Thoracic aorta (tissue), 2 donors: ENCODE measurements at places on chromosomes 6 and 20. TPM values are rescaled to one million over a fixed set of nuclear protein-coding genes. Genes with fewer than 3 reads are reported as not detected.

DNA sequence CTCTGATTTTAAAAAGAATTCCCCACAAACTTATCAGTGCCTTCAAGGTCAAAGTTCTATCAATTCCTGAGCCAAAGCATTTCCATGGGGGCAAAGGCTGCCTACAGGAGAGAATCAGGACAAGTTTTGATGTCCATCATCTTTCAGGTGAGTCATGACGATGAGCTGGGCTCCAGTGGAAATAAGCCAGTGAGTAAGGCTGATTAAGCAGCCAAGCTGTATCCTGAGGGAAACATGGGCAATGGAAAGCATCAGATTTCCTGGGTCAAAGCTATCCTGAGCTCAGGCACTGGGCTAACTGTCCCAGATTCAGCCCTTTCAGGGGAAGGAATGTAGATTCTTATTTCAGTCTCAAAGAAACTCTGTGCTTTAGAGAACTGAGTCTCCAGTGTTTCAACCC, 377.4 kb downstream of the CD109 start:
- no peak for DNase-seq

GRCh38 chr6:131740161-131740560, 29.3 kb upstream of the CTAGE9 start:
- DNase-seq = no peak

DNA sequence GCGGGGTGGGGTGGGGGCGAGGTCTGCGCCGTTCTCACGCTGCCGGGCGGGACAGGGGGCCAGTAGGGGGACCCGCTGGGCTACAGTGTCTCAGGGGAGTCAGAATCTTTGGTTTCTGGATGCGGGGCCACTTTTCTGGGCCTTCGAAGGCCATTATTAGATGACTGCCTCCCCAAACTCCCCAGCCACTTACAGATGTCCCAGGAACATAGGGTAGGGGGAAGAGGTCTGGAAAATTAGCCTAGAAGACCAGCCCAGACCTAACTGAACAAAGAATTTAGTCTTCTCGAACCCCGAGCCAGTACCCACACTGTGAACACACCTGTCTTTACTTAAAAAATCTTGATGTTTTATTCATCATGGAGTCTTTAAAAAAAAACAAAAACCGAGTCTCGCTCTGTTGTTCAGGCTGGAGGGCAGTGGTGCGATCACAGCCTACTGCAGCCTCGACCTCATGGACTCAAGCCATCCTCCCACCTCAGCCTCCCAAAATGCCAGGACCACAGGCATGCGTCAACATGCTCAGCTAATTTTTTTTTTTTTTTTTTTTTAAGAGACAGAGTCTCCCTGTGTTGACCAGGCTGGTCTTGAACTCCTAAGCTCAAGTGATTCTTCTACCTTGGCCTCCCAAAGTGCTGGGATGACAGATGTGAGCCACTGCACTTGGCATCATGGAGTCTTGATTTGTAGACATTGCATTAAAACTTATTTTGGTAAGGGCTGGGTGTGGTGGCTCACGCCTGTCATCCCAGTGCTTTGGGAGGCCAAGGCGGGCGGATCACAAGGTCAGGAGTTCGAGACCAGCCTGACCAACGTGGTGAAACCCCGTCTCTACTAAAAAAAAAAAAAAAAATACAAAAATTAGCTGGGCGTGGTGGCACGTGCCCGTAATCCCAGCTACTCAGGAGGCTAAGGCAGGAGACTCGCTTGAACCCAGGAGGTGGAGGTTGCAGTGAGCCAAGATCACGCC, 3.3 kb upstream of the SLC29A1 start:
- DNase-seq = no peak

DNA sequence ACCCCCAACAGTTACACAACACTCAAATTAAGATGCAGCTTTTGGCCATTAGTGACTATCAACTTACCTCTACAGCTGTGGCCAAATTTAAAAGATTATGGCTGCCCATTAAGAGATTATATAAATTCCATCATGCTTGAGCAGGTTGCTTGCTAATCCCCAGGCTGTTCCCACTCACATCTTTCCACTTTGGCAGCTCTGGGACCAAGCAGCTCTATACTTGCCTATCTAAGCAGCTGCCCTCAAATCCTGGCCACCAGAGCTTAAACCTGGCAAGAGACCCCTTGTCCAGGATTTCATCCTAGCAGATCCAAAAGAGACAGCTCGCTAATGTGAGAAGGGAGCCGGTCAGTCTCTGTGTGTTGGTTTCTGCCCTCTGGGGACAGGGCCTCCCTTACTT, 127.9 kb downstream of the SLC23A2 start:
- no peak for DNase-seq

- no peak for DNase-seq
Measured at GRCh38 chr6:163195721-163196691, 218.5 kb upstream of the QKI start.

GRCh38 chr6:29696147-29697125, 15.5 kb upstream of the ZFP57 start:
- DNase-seq = no peak

GRCh38 chr6:3370361-3371221, 86.3 kb downstream of the SLC22A23 start:
- no peak for DNase-seq

DNA sequence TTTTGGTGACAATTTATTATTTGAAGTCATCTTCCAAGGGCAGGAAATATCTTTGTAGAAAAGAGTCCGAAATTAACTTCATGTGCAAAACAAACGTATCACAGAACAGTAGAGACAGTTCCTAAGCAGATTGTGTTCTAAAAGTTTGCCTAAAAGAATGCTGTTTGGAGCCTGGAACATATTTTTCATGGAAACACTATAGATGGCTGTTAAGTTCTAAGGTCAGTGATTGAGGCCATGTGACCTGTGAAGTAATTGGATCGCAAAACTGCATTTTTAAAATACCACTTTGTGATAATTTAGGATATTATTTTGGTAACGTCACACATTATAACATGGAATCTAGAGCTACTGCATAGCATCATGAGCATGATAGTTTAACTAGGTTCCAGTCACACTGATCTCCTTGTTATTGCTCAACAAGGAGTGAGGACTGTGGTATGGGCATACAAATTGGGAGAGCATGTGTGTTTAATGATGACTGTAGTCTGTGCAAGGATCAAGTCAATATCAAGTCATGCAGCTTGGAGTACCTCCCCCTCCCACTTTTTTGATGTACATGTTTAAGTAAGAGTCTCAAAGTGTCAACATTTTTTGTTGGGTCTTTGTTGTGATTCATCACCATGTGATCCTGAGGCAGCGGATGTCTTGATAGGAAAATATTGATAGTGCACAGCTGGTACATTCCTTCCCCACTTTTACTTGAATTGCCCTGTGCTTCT, 609.3 kb upstream of the CITED2 start:
- DNase-seq = no peak

DNA sequence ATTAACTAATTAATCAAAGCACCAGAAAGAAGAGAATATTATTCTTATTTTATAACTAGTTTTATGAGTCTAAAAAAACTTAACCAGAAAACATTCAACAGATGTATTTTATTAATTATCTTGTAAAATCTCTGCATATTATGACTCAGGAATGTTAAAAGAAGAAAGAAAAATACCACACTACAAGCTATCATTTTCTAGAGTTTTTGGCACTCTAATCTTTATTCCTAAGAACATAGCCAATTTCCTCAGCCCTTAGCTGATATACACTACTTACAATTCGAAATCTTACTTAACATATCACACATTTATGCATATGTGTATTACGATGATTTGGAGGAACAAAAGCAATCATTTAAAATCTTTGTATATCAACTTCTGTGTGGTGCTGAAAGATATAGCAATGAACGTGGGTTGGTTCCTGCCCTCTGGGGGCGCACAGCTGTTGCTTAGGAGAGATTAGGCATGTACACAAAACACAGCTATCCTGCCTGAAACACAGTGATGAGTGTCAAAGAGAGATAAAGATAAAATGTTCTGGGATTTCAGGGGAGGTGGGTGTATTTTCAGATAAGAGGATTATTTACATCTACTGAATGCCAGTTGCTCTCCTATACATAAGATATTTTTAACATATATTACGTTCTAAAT, 404.5 kb downstream of the SYNE1 start:
- DNase-seq = no peak

- DNase-seq = no peak
Measured at GRCh38 chr6:44309631-44310030, 3.5 kb downstream of the AARS2 start.

- DNase-seq = no peak
Measured at GRCh38 chr20:53773792-53774401, 180.3 kb upstream of the ZNF217 start.

GRCh38 chr6:106527979-106528378, 101.3 kb downstream of the RTN4IP1 start:
- DNase-seq = no peak

GRCh38 chr6:149457316-149457884, 27.4 kb downstream of the ZC3H12D start:
- DNase-seq = no peak

DNA sequence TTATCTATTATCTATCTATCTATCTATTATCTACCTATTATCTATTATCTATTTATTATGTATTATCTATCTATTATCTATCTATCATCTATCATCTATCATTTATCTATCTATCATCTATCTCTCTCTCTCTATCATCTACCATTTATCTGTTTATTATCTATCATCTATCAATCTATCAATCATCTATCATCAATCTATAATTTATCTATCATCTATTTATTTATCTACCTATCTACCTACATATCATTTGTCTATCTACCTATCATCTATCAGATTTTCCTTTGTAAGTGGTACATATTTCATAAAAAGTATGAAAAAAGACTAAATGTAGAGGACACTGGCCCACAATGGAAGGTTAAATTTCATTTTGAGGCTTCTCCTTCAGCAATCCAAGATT, 212.1 kb upstream of the EXOC2 start:
- no peak for DNase-seq

DNA sequence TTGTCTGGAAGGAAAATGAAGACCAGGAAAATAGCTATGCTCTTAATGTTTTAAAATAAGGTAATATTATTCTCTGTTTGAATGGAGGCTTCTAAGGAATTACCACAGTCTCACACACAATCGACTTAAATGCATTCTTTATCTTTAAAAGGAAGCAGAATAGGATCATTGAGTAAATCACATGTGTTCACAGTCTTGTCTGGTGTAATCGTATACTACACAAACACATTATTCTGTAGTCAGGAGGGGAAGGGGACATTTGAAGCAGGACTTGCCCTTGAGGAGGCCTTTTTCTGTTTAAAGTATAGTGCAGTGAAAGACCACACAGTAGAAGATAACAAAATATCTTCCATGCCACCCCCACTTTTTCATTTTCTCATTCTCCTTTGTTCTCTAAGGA, 20.6 kb upstream of the REV3L start:
- no peak for DNase-seq

- no peak for DNase-seq
Measured at GRCh38 chr6:131107151-131107550, 28.1 kb upstream of the AKAP7 start.

DNA sequence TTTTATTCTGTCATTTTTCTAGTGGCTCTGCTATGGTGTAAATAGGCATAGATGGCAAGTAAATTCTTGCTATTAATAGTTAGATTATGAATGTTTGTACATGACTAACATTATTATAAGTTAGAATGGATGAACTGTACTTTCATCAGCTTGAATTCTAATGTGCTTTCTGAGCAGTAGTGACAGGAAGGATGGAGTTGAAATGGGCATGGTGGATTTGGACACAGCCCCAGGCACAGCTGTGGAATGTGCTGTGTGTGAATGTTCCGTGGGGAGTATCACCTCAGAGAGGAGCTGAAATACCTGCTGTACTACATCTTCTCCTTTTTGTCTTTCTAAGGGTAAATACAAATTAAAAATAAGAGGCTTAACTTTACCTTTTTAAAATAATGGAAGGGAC, 66.8 kb downstream of the FBXO5 start:
- no peak for DNase-seq

The MAP1LC3A gene
- total RNA-seq = 79.6 TPM

The ZNF217 gene
- total RNA-seq = 21.4 TPM

The CYP39A1 gene
- 0.68 TPM for total RNA-seq

The LAMA5 gene
- total RNA-seq = 289 TPM

The UBR2 gene
- total RNA-seq = 25.9 TPM

The B3GAT2 gene
- total RNA-seq = not detected

The POM121L2 gene
- total RNA-seq = not detected
